ENCODE measurements at places on chromosomes 1 and 21.

- no peak for DNase-seq
These were observed 113.1 kb upstream of the COL6A1 start for GRCh38 chr21:45868488-45868887.

GRCh38 chr1:190049314-190049713 lies 428.4 kb downstream of the BRINP3 start:
- DNase-seq: no peak

DNA sequence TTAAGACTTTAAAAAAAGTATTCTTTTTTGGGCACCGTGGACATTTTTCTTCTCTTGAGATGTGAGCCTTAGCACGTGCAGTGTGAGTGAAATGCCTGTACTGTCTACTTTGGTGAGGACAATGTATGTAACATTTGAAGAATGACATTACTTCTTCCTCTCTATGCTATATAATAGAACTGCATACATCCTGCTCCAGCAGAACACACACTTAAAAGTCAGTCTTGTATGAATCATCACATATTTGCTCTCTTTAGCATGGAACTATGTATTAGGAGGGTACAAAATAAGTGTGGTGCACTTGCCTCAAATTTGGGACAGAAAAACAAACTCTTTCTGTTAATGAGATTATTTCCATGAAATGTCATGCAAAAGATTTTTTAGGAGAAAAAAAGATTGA lies 358.4 kb upstream of the SGIP1 start:
- DNase-seq: no peak

DNA sequence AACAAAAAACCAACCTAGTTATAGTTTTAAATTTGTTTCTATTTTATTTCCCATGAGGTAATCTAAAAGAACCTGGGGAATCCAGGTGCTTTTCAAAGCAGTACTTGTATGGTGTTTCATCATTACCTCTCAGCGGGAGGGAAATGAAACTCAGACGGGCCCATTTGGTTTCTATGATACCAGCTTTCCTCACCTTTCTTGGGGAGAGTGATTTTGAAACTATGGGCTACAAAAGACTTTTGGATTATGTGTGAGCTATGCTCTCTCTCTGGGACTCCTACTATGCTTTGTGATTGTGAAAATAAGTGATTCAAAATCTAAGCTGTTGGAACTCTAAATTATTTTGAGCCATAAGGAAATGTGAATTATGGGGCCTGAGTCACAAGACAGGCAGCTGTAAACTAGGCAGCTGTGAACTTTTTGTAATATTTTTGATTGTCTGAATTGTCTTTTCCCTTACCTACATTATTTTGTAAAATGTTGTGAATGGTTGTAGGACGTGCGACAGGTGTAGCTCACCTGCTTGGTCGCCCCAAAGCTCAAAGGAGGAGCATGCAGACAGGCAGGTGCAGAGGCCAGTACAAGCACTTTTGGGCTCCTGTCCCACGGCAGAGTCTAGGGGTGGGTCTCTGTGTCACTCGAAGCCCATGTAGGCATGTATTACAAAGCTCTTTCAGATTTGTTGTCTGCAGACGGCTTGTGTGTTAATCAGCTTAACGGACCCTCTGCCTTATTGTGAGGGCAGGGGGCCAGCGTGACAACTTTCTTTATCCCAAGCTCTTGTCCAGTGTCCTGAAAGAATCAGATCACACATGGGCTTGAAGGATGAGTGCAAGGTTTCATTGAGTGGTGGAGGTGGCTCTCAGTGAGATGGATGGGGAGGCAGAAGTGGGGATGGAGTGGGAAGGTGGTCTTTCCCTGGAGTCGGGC lies 64.8 kb upstream of the BACH1 start:
- DNase-seq: no peak

- no peak for DNase-seq
These were observed 39.7 kb downstream of the CD34 start for GRCh38 chr1:207871117-207871649.

DNA sequence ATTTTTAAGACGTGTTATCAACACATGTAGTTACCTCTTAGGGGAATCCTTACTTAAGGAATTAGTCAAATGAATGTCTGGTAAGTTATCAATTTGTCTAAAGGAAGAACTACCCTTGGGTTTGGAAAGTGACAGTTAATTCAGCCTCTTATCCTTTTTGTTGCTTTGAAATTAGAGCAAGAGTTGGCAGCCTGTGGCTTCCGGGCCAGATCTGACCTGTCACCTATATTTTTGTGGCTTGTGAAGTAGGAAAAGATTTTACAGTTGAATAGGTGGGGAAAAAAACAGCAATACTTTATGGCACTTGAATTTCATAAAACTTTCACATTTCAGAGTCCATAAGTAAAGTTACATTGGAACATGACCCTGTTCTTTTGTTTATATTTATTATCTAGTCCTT lies 5.5 kb downstream of the MRPS6 start:
- DNase-seq: no peak

DNA sequence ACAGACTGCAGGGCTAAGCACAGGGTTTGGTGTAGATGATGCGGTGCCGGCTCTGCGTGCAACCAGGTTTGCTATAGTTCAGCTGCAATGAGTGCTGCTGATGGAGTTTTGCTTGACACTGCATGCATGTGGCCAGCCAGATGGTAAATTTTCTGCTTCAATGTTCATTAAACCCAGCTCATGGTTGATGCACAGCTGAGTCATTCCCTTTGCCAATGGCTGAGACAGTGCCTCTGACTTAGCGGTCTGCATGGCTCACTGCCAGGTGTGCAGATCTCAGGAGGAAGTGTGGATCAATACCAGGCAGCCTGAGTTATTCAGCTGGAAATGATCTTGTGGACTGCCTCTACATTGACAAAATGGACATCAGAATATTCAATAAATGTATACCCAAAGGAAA lies 172.7 kb upstream of the ZP4 start:
- no peak for DNase-seq

DNA sequence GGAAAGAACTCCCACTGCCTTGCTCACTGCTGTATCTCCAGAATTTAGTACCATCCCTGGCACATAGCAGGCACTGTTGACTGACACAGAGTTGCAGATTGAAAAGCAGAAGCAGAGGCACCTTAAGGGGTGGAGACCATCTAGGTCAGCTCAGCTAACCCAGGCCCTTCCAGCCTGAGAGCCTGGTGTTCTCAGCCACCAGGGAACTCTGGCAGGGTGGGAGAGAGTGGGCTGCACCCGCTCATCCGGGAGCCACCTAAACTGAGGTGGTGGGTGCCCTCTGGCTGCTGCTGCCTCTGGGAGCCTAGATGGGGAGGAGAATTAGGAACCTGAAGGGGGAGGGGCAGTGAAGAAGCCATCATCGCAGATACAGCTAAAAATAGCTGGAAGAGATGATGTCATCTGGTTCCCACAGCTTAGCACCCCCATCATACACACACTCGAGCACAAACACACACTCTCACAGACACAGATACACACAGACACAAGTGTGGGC lies 1.5 kb upstream of the TSPAN1 start:
- no peak for DNase-seq

GRCh38 chr1:204174958-204175357 lies 8.8 kb upstream of the REN start:
- no peak for DNase-seq

- no peak for DNase-seq
These were observed 1.5 kb upstream of the IVNS1ABP start for GRCh38 chr1:185318431-185319138.

- no peak for DNase-seq
These were observed 52.9 kb downstream of the MRPS6 start for GRCh38 chr21:34126269-34126668.

GRCh38 chr1:173113015-173113741 lies 62.4 kb upstream of the TNFSF18 start:
- DNase-seq: no peak

GRCh38 chr21:38140207-38140903 lies 116.4 kb upstream of the KCNJ15 start:
- no peak for DNase-seq

GRCh38 chr21:14616380-14617039 lies 70.4 kb upstream of the SAMSN1 start:
- DNase-seq: no peak

DNA sequence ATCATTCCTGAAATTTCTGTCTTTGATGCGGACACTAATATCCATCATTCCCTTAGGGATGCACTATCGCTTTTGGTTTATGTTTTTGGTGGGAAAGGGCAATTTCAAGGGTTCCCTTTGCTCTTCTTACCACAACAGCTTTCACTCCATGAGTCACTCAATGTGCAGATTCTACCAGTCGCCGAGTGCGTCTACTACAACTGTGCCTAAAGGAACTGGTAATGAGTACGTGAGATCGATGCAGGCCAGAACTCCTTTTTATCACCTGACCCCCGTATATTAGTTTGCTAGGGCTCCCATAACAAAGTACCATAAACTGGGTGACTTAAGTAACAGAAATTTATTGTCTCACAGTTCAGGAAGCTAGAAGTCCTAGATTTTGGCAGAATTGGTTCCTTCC lies 27.5 kb upstream of the TMEM54 start:
- no peak for DNase-seq

DNA sequence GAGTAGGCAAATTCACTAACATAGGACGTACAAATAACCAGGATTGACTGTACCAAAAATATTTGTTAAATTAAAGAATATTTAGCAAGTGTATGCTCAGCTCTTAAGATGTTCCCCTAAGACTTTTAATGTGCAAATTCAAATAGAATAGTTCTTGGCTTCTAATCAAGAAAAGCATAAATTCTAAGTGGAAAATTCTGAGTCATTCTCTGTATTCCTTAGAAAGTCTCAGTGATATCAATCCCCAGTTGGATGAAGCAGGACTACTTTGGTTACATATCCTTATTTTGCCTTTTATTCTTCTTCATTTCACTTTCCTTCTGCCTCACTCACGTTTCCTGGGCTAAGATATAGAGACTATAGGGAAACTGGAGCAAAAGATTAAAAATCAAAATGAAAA lies 130.2 kb downstream of the IFI44 start:
- DNase-seq: no peak

GRCh38 chr1:154476791-154477190 lies 25.2 kb upstream of the TDRD10 start:
- no peak for DNase-seq

DNA sequence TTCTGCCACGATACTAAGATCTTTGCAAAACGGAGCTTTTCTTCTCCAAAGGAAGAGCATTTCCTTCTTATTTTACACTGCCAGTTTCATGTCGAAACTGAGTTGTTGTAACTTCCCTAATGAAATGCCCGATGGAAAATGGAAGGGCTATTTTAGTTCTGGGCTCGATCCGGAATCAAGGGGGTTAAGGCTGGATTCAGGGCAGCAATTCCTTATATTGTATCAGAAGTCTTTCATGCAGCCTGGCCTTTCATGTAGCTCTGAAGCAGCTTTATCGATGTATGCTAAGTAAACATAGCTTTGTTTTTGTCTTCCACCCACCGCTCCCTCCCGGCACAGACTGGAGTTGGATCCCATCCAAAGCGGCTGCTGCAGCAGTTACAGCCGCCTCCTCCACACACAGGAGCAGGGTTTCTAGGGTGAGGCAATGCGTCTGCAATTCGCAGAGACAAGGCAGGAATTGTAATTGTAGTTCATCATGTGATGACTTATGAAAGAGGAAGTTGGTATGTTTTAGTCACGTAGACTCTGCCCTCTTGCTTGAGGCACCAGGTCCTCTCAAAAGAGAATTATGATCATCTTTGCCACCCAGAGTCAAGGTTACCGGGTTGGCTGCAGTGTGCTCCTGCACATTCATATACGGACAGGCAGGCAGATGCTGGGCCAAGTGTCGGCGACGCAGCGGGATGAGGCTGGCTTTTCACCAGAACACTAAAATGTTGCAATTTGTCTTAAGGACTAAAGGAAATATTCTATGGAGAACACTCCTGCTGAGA lies 2.6 kb upstream of the IRF2BP2 start:
- DNase-seq: no peak

- DNase-seq: no peak
These were observed 18.2 kb downstream of the TMEM201 start for GRCh38 chr1:9606948-9607347.

DNA sequence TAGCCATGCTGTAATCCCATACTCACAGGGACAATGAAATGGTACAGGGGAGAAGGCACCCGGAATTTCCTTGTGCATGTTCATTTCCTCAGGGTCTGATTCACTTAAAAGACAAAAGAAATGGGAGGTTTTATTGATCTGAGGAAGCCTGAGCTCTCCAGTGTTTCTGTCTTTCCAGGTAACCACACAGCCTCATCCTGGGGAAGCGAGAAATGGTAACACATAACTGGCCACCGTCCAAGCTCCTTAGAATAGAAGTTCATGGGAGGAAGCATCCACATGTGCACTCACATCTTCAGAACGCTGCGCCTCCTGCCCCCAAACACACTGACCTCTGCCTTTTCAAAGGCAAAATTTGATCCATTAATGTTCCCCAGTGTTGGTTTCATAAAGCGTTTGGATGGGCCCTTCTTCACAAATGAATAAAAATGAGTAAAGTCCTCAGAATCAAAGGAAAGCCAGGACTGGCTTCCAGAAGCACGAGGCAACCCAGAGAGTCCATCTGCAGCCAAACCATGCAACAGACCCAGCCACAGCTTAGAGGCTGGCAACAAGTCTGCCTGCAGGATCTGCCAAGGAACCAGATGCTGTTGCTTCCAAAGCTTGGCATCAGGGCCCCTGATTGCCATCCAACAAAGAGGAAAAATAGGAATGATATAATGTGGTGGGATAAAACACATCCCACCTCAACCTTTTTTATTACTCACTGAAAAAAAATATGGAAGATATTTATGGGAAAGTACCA lies 120.3 kb downstream of the ZBTB18 start:
- no peak for DNase-seq

DNA sequence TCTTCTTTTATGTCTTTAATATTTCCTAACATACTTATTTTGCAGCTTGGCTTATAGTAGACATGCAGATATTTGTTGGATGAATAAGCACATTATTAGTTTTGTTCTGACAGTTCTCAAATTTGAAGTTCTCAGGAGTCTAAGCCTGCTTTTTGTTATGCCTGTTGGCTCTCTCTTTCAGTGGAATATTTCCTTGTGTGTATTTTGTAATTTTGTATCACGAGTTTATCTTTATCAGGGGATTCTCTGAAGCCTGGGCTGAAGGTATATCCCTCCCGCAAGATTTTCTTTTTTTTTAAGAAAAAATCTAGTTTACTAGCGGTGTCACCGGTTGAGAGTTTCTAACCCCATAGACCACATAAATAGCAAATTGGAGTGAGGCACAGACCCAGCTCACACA lies 105.9 kb downstream of the RGL1 start:
- no peak for DNase-seq

GRCh38 chr1:165389609-165390008 lies 33.1 kb upstream of the LMX1A start:
- DNase-seq: no peak

DNA sequence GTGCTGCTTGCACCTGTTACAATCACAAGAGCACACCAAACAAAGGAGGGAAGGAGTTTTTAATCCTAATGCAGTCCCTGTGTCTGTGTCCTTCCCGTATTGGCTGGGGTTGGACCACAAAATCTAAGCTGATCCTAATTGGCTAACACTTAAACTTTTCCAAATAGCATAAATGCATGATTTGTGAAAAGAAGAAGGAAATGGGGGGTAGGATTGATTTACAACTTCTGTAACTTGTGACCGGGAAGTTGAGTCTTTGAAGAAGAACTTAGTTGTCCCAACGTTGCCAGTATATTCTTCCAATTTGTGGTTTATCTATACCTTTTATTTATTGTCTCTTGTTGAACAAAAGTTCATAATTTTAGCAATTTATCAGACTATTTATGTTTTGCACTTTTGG lies 11.8 kb upstream of the IPP start:
- DNase-seq: no peak
